ENCODE measurements at places on chromosomes 7 and 10.

GRCh38 chr10:93589648-93590562 is 11.1 kb downstream of the RBP4 start:
- DNase-seq = no peak

- no peak for DNase-seq
Measured at GRCh38 chr10:50556237-50557120, 67.3 kb downstream of the SGMS1 start.

DNA sequence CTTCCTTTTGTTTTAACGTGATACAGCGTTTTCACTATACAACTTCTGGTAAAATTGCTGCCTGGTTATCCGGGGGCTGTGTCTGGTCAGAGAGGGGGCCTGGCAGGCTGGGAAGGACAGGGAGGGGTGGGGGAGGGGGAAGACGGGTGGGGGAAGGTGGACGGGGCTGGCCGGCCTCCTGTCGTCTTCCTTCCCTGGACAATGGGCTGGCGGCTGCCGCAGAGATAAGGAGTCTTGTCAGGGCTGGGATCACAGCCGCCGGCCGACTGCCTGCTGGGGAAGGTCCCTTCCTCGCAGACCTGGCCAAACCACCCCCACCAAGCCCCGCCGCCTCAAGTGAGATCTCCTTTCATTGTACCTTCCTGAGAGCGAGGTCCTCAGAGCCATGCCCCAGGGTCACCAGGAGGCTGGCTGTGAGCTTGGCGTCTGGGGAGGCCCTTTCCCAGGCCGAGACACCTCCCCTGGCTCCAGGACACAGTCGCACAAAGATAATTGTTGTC is 151.2 kb upstream of the TNRC18 start:
- DNase-seq = no peak

GRCh38 chr7:14235056-14235455 is 245.6 kb upstream of the ETV1 start:
- DNase-seq = no peak

- DNase-seq = no peak
Measured at GRCh38 chr7:147182874-147183273, 1066.3 kb downstream of the CNTNAP2 start.

DNA sequence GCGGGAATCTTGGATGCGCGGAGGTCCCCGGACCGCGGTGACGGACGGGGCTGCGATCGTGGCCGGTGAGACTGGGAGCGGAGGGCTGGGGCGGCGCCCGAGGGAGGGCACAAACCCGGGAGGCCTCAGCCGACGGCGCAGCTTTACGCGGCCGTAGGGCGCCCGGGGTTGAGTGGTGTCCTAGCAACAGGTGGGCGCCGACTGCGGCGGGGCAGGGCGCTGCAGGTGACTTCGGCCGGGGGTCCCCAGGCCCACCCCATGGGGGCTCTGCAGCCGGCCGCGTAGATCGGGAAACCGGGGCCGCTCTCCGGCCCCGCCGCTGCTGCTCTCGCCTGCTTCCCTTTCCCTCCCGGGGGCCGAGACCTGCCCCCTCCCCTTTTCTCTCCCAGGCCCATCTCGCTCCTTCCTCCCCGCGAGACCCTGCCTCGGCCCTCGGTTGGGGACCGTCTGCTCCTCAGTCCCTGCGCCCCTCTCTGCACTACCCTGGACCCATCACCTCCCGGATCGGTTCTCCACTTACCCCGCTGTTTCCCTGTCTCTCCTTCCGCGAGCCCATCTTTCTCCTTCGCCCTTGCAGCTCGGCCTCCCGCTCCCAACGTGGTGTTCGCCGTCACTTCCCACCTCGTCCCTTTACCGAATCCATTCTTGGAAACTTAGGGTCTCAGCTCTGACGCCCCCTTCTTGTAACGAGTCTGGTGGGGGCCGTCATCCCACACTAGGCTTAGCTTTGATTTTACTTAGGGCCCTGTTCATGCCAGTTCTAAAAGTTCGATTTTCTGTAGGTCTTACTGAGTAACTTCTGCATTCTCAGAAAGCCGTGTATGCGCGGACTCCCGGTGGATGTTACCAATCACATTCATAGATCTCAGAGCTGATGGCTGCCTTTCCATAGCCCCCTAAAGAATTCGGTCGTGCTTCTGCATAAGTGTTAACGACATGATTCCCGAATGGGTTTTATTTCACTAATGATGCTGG is 18.5 kb upstream of the ACBD5 start:
- peak; percentile 32 for DNase-seq

DNA sequence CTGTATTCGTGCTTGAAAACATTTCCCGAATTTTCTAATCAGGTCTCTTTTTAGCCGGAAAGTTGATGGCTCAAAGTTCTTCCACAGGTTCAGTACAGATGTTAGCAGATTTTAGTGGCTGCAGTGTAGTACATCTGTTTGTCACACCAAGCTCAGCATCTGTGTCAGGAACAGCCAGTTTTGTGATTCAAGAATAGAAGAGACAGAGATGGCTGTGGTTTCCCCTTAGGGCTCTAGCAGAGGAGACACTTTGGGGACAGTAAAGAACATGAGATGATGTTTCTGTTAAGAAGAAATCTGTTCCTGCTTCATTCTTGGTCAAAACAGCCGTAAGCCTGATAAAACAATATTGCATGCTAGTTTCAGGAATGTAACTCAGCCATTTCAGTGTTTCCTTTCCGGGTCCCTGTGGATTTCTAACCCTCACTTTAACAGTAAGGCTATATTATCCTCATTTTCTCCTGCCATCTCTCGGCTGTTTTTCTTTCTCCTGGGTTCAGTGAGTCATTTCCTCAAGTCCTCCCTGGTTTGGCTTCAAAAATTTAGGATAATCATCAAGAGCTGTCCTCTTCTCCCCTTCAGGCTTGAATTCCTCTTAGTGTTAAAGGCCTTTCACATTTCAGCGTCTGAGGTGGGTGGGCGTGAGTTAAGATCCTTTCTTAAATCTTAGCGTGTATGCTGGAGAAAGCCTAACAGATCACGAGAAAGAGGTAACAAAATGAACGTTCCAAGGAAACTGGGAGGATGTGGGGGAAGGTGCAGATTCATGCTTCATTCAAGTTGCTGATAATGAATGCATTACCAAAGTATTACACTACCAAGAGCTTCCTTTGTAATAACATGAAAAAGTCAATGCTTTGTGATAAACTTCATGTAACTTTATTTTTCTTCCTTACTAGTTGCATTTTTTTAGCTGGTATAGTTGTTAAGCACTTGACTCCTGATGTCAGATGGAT is 37.1 kb upstream of the BICC1 start:
- DNase-seq = no peak

GRCh38 chr7:80977751-80978150 is 58.9 kb upstream of the SEMA3C start:
- no peak for DNase-seq

DNA sequence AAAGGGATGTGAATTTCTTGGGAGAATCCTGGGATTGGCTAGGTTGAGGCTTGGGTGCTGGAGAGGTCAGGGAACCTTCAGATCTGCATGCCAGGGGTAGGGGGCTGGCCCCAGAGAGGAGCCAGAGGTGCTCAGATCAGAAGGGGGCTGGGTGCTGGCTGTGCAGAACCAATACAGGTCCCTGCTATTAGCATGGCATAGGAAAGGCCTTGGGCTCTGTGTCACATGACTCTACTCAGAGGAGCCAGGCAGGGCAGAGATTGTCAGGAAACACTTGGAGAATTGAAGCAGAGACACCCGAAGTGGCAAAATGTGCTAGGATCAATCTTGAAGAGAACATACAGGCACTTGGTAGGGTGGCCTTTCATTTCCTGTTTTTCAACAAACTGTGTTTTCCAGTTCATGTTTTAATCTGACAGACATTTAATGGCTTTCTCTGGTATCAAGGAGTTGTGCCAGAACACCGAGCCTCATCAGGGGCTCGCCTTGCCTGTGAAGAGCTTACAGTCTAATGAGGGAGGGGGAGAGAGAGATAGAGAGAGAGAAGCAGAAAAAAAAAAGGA is 498.9 kb downstream of the RPS24 start:
- DNase-seq = no peak

- DNase-seq = no peak
Measured at GRCh38 chr7:104795616-104796398, 218.2 kb upstream of the KMT2E start.

DNA sequence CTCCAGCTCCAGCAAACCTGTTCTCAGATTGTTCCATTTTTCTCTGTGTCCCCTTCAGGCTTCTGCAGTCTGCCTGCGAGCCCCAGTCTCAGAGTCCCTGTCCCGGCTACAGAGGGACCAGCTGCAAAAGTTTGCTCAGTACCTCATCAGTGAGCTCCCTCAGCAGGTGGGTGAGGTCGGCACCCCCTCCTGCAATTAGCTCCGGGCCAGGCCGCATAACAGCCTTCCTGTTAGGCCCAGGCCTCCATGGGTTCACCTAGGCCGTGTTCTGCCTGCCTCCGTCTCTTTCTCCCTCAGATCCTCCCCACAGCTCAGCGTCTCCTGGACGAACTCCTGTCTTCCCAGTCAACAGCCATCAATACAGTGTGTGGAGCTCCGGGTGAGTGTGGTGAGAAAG is 4.3 kb downstream of the ZSWIM8 start:
- DNase-seq = no peak

GRCh38 chr10:12459762-12460161 is 110.4 kb downstream of the CAMK1D start:
- no peak for DNase-seq

DNA sequence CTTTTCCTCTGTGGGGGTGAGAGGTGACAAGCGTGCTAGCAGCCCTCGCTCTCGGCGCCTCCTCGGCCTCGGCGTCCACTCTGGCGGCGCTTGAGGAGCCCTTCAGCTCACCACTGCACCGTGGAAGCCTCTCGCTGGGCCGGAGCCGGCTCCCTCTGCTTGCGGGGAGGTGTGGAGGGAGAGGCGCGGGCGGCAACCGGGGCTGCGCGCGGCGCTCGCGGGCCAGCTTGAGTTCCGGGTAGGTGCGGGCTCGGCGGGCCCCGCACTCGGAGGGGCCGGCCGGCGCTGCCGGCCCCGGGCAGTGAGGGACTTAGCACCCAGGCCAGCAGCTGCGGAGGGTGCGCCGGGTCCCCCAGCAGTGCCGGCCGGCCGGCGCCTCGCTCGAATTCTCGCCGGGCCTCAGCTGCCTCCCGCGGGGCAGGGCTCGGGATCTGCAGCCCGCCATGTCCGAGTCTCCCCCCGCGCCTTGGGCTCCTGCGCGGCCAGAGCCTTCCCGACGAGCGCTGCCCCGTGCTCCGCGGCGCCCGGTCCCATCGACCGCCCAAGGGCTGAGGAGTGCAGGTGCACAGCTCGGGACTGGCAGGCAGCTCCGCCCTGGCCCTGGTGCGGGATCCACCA is 352.8 kb upstream of the PODXL start:
- peak; percentile 1 for DNase-seq

- DNase-seq = no peak
Measured at GRCh38 chr10:118161461-118162246, 114.9 kb upstream of the RAB11FIP2 start.

- DNase-seq = no peak
Measured at GRCh38 chr10:21424459-21424861, 101.0 kb downstream of the SKIDA1 start.

DNA sequence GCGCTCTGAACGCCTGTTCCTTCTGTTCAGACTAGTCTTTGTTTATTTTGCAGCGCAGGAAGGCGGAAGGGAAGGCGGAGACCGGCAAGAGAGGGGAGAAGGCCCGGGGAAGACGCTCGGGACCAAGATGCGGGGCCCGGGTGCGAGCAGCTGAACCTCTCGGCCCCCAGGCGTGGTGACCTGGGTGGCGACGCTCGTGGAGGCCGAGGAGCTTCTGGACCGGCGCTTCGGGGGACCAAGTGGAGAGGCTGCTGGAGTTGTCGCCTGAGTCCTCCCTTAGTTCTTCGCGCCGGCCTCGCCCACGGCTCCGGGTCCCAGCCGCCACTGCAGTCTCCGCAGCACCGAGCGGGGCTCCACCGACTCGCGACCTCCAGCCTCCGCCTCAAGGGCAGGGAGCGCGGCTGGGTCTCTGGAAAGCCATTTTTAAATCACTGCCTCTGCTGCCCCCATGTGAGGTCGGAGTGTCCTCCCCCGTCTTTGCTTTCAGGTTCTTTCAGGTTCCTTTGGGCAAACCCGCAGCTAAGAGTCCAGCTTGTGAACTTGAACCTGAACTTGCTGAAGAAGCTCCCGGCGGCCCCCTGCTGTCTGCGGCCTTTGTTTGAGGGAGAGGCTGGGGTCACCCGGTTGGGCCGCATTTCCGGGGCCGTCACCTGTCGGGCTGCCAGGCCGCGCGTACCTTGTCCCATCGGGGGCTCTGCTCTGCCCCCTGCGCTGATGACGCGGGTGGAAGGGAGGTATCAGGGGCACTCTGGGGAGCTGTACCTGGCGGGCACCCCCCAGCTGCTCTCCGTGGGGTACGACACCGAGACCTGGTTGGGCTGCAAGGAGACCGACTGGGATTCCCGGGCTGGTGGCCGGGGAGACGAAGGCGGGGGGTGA is 136.0 kb downstream of the KIF20B start:
- DNase-seq = peak; percentile 47

Measured in common myeloid progenitor, CD34-positive (primary cell).